ENCODE measurements at places on chromosomes 12 and 14.

DNA sequence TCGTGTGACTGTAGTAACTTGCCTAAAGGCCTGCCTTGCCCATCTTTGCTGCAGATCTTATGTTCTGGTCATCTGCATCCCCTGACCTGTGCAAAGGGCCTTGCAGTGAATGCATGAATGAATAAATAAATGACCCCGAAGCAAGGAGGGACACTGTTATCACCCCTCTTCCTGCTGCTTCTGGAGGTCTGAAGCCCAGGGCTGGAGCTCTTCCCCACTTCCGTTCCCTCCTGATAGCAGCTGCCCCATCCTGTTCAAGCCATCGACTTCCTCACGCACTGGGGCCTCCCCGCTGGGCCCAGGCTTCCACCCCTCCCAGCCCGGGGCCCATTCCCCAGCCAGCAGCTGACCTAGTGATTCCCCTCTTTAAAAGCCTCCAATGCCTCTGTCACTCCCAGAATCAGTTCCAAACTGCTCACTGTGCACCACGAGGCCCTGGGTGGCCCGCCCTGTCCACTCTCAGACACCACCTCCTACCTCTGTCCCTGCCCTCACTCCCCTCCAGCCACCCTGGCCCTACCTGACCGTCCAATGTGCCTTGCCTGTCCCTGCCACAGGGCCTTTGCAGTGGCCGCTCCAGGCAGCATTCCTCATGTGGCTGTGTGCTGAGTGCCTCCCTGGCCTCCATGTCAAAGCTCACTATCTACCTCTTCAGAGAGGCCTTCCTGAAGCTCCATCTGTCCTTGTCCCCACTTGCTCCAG is 78.6 kb downstream of the SCARB1 start:
- no peak for DNase-seq

DNA sequence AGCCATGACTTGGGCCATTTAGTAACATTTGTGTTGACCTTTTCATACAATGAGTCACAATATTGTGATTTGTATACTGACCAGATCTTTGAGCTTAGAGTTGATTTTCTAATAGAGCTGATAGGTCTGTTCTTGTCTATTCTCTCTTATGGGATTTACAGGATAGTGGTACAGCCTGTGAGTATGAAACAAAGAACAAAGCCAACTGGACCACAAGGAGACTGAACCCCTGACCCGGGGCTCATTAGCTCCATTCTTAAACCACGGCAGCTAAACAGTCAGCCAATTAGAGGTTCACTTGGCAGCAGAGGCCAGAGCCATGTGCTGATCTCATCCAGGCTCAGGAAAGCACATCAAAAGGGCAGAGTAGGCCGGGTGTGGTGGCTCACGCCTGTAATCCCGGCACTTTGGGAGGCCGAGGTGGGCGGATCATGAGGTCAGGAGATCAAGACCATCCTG is 59.1 kb upstream of the GNPNAT1 start:
- DNase-seq: no peak

- DNase-seq: no peak
These were observed 29.9 kb downstream of the NEUROD4 start for GRCh38 chr12:55049676-55050075.

GRCh38 chr12:110403976-110404682 is 621 bp upstream of the ANAPC7 start:
- peak; percentile 75 for DNase-seq

DNA sequence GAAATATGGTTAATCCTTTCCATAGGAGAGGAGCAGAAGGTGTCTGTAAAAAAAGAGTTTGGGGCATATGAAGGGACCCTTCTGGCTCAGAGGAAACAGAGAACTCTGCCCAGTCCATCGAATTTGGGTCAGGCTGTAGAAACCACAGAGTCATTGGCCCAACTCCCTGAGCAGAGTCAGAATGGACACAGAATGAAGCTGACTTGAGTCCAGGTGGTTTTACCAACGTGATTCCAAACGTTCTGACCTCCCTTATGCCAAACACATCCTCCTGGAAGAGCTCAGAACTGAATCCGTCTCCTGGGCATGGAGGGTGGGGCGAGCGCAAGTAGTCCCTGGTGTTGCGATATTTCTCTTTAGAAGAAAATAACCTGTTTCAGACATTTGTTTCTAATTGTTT is 138.8 kb downstream of the DAD1 start:
- no peak for DNase-seq

GRCh38 chr12:94832780-94833681 is 170.5 kb downstream of the NDUFA12 start:
- peak; percentile 48 for DNase-seq

DNA sequence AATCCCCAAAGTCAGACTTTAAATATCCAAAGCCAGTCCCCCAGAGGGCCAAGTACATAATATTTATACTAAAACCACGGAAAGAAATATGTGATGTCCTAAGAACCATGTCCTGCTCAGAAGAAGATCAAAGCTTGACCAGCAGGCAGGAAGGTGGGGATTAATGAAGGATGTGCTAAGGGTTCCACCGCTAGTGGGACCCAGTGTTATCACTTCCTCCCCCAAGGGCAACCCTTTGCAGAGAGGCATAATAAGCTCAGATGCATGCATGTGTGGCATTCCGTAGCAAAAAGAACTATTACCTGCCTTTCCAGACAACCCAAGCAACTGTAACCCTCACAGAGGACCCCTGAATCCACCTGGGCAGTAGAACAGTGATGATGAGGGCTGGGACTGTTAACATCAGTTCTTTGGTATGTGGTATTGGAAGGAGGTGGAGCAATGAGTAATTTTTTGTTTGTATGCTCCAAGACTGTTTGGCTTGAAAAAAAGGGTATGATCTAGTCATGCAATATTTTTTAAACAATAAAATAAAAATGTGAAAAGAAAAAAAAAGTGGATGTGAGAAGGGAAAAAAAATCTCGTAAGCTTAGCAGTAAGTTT is 71.7 kb upstream of the ETV6 start:
- no peak for DNase-seq

- DNase-seq: no peak
These were observed 5.7 kb downstream of the FAM177A1 start for GRCh38 chr14:35051796-35052195.

GRCh38 chr12:2548081-2548480 is 246.7 kb upstream of the FKBP4 start:
- DNase-seq: no peak

GRCh38 chr12:65189028-65189718 is 19.8 kb downstream of the LEMD3 start:
- DNase-seq: no peak

GRCh38 chr14:90785876-90786450 is 30.3 kb downstream of the TTC7B start:
- no peak for DNase-seq

DNA sequence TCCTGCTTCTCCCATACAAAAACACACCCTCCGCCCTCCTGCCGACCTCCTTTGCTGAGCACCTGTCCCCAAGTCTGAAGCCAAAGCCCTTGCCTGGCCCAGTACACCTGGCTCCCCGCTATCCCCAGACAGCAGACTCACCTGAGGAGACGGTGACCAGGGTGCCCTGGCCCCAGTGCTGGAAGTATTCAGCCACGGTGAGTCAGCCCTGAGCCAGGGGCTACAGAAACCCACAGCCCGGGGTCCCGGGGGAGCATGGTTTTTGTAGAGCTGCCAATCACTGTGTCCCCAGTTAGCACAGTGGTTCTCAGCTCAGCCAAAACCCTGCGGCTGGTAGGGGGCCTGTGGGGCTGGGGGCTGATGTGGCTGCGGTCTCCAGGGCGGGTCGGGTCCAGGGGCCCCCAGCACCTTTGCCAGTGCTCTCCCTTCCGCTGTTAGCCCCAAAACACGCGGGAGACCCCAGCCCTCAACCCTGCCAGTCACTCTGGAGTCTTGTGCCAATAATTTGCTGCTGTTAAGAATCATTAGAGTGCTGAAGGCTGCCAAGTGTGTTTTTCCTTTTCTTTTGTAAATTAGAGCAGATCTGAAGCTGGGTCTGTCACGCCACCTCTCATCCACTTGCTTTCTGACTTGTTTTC is 339.0 kb downstream of the TMEM121 start:
- DNase-seq: no peak

- no peak for DNase-seq
These were observed 35.6 kb downstream of the RIMBP2 start for GRCh38 chr12:130680451-130680990.

GRCh38 chr14:42778984-42779383 is 1172.3 kb downstream of the LRFN5 start:
- DNase-seq: no peak

DNA sequence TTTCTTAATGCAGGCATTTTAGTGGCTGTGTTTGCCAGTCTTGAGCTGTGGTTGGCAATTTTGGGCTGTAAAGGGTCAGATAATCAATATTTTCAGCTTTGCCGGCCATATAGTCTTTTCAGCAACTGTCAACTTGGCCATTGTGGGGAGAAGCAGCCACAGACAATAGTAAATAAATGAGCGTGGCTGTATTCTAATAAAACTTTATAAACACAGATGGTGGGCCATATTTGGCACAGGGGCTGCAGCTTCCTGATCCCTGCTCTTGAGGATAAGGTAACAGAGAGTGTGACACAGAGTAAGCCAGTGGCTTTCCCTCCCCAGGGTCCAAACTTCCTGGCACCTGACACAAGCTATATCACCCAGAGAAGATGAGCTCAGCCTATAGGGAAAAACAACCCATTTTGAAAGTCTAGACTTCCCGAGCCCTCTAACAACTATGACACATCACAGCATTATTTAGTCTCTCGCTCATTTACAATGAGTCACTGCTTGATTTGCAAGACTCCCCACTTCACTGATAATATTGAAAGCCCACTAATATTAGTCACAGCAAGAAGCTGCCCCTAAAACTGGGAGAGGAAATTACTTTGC is 163.1 kb upstream of the TMPO start:
- peak; percentile 55 for DNase-seq

GRCh38 chr12:56157201-56158028 is 744 bp upstream of the MYL6 start:
- peak; percentile 92 for DNase-seq

- no peak for DNase-seq
These were observed 14.7 kb upstream of the KDM2B start for GRCh38 chr12:121595520-121595919.

GRCh38 chr14:85243321-85243720 is 286.6 kb upstream of the FLRT2 start:
- no peak for DNase-seq

DNA sequence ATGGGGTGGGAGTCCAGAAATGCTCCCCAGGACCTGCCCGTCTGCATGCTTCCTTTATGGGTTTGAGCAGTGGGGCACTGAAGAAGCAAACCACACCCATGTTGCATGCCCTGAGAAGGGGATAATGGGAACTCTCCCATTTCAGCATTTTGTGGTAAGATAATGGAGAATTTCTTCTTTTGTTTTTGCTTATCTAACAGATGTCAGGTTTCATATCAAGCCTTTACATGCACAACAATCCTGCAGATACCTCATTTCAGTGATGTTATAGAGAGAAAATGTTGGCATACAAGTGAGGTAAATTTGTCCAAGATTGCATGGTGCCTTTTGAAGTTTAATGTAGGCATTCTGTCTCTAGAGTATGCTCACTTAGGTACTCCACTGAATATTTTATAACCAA is 177.0 kb downstream of the ALX1 start:
- no peak for DNase-seq

DNA sequence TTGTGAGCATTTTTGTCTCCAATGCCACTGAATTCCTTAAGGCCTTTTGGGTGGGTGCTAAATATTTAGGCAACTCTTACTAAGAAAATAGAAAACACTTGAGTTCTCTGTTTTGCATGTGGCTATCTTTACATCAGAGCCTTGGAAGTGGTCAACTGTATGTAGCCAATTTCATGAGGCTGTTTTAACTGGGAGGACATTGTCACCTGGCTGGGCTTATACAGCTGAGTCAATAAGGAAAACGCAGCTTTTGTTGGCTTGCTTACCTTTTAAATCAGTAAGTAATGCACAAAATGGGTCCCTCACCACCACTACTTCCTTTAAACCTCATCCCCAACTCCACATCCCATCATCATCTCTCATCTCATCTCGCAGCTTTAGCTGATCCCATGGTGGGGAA is 194.3 kb downstream of the RGS6 start:
- DNase-seq: no peak

DNA sequence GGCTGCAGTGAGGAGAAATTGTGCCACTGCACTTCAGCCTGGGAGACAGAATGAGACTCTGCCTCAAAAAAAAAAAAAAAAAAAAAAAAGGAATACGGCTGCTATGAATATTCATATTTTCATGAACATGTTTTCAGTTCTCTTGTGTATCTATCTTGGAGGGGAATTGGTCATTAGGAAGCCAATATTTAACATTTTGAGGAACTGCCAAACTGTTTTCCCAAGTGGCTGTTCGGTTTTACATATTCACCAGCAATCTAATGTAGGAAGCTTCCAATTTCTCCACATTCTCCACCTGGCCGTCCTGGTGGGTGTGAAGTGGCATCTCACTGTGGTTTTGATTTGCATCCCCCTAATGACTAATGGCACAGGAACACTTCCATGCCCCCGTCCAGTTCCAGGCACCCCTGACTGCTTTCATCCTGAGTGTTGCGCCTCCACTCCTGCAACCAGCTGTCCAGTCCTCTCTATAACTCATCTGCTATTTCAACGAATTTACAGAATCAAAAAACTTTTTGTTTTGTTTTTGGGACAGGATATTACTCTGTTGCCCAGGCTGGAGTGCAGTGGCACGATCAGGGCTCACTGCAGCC is 5.7 kb downstream of the STXBP6 start:
- no peak for DNase-seq

DNA sequence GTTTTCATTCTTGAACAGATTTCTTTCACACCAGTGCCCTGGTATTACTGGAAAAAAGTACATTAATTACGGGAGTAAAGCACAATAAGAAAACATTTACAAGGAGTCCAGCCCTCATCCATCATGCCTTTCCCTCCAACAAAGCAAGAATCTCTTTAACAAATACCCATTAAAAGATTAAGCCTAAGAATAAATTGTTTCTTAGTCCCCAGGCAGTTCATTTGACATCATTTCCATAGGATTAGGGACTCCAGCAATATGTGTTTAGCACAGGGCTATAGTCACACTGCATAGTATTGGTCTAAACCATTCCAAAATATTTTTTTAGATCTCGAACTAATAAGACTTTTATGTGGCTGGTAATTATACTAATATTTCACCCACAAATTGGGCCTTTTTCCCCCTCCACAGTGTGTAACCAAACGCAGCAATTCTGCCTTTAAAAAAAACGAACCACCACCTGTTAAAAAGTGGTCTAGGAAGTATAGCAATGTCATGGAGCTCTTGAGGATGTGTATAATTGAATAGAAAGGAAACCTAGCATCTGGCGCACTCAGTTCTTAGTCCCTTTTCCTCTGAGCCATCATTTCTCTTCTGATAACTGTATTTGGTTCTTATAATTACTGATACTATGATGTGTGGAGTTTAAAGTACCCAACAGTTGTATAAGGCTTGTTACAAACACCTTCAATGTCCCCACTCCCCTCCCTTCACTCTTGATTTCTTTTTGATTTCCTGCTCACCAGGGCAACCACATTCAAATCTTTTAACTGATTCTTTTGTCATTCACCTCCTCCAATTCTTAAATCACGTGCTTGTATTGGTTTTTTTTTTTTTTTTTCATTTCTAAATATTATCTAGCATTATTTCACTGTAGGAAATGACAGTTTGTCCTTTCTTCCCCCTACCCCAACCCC is 138.7 kb downstream of the ETV6 start:
- no peak for DNase-seq

- no peak for DNase-seq
These were observed 20.2 kb downstream of the HEATR5A start for GRCh38 chr14:31400031-31400638.
